ENCODE measurements at places on chromosomes 11 and 22. TPM values are rescaled to one million over a fixed set of nuclear protein-coding genes. Genes with fewer than 3 reads are reported as not detected.

OR4C13 gene
- not detected for total RNA-seq

- no peak overlapping the region for H3K27ac ChIP-seq
- no peaks in the 10 kb centered on the region for H3K27me3 ChIP-seq
- no peak for DNase-seq
- H3K4me3 ChIP-seq, result no peak overlapping the region
- no peaks in the 10 kb centered on the region for H3K4me1 ChIP-seq
Measured at GRCh38 chr11:5928271-5928670, 13.8 kb upstream of the OR56A3 start.

DNA sequence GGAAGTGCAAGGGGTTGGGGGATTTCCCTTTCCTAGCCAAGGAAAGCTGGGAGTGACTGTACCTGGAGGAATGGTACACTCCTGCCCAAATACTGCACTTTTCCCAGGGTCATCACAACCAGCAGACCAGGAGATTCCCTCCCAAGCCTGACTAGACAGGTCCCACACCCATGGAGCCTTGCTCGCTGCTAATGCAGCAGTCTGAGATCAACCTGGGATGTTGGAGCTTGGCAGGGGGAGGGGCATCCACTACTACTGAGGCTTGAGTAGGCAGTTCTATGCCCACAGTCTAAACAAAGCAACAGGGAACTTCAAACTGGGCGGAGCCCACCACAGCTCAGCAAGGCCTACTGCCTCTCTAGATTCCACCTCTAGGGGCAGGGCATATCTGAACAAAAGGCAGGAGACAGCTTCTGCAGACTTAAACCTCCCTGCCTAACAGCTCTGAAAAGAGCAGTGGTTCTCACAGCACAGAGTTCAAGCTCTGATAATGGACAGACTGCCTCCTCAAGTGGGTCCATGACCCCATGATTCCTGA lies 58.5 kb downstream of the SLC22A9 start:
- DNase-seq, result no peak
- H3K4me1 ChIP-seq, result no peaks in the 10 kb centered on the region
- H3K4me3 ChIP-seq, result no peak overlapping the region
- no peak overlapping the region for H3K27ac ChIP-seq

DNA sequence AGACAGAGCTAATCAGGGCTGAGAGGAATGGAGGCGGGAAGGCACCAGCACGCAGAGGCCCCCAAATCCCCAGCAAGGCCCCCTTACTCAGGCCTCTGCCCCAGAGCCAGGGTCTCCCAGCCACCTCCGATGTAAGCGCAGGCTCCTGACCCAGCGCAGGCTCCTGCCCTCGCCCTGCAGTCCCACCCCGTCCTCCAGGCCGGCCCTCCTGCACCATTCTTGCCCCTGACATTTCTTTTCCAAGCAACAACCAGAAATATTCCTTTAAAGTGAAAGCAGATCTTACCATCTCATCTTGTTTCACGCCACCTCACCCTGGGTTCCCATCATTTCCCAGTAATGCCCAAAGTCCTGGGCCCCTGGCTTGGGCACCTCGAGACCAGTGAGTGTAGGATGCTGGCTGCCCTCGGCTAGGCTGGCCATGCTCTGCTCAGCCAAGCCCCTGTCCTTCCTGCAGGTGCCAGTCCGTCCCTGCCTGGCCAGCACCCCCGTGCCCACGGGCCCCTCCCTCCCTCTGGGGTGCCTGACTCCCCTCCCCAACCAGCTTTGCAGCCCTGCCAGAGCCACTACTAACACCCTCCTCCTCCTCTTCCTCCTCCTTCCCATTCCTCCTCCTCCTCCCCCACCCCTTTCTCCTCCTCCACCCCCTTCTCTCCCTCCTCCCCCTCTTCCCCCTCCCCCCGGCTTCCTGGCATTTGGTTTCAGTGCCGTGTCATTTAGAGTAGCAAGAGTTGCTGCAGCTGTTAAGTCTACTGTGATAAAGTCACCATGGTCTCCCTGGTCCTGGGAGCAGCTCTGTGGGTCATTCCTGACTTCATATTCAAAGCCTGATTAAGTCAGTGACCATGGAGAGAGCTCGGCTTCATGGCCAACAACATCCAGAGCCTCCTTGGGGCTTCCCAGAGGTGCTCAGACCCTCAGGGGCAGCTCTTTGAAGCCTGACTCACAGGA lies 78.7 kb downstream of the PIWIL3 start:
- peaks cover 14% of the 10 kb centered on the region for H3K4me1 ChIP-seq
- H3K36me3 ChIP-seq, result no peaks in the 10 kb centered on the region
- no peak overlapping the region for H3K27ac ChIP-seq
- no peak overlapping the region for H3K4me3 ChIP-seq

VWCE gene
- 1.2 TPM for total RNA-seq

DNA sequence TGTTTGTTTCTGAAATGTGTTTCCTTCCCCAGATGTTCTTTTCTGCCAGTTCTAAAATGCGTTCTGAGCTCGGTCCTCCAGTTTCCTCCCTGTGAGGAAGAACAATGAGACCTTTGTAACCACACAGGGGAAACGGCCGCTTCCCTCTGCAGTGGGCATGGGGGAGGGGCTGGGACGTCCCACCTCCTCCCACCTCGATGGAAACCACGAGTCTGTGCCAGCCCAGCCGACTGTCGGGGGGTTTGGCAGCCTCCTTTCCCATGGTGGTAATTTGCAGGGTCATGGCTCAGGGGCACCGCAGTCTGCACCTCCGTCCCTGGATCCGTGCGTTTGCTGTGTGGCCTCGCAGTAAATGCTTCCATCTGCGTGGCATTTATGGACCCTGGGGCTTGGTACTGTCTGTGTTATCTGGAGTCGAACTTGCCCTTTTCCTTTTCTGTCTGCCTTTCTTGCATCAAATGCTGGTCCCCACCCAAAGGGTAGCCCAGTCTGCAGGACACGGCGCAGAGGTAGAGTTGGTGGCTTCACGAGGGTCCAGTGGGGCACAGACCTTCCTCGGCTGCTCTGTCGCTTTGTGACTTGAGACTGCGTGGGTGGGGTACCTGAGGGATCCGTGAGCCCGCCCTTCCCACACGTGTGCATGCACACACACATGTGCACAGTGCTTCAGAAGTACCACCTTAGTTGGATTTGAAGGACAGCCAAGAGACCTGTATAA lies 16.1 kb downstream of the LRP5 start:
- peaks cover 18% of the 10 kb centered on the region for H3K4me1 ChIP-seq
- no peak overlapping the region for H3K4me3 ChIP-seq
- peak overlapping the region; percentile 1 for H3K27ac ChIP-seq
- peak; percentile 78 for DNase-seq
- no peaks in the 10 kb centered on the region for H3K27me3 ChIP-seq
- H3K36me3 ChIP-seq, result no peaks in the 10 kb centered on the region

DNA sequence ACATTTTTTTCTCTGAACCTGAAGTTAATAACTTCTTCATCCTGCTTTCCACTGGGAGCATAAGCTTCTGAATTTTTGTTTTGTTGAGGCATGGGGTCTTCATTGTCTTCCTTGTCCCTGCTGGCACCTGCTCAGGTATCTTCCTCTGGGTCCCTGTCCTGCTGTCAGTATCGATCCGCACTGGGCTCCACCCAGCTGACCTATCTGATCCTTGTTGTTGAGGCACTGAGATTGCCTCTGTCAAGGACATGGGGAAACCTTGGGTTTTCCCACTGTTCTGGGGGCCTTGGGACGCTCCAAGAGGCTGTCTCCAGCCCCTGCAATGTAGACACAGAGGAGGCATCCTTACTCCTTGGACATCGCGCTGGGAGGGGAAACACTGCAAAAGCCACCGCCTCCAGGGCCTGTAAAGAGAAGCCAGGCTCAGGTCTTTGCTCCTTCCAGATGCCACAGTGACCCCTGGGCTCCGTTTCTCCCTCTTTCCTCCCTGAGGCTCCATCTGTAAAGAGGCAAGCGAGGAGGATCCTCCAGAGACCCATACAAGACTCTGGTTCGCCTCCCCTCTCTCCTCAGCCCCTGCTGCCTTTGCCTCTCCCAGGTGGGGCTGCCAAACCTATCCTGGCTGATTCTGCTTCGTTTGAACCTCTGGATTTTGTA lies 8.6 kb upstream of the RBFOX2 start:
- H3K36me3 ChIP-seq, result no peaks in the 10 kb centered on the region
- H3K4me3 ChIP-seq, result no peak overlapping the region
- H3K27me3 ChIP-seq, result no peaks in the 10 kb centered on the region
- no peak overlapping the region for H3K27ac ChIP-seq

DNA sequence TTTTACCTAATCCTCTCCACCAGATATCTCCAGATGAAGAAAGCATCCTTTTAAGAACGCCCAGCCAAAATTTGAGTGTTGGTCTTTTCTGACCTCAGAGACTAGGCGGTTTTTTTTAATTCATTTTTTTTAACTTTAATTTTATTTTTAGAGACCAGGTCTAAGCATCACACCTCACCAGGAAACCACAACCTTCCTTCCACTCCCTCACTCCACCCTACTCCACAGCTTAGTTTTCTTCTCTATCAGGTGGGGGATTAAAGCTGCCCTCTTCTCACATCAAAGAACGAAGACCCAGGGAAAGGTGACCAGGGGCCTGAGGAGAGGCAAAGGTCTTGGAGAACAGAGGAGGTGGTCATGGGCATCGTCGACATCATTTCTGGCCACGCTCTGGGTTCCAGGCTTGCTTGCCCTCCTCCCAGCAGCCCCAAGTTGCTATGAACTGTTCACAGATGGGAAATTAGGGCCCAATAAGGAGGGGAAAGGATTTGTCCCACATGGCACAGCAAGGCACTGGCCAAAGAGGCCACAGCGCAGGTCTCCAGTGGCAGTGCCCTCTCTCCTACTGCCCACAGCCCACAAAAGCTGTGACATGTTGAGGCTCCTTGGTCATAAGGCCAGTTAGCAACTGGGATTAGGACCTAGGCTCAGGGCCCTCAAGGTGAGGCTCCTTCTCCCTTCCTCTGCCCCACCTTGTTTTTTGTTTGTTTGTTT lies 1.4 kb upstream of the PEX16 start:
- peaks cover 13% of the 10 kb centered on the region for H3K36me3 ChIP-seq
- H3K27ac ChIP-seq, result no peak overlapping the region
- peaks cover 6% of the 10 kb centered on the region for H3K27me3 ChIP-seq

- H3K27me3 ChIP-seq, result peaks cover 5% of the 10 kb centered on the region
- no peak overlapping the region for H3K27ac ChIP-seq
- H3K4me1 ChIP-seq, result no peaks in the 10 kb centered on the region
Measured at GRCh38 chr22:22446517-22446916, 62.0 kb downstream of the ZNF280B start.

CRYBB2 gene
- total RNA-seq, result 0.31 TPM

- no peaks in the 10 kb centered on the region for H3K27me3 ChIP-seq
- no peak overlapping the region for H3K27ac ChIP-seq
- DNase-seq, result no peak
- H3K4me1 ChIP-seq, result peaks cover 10% of the 10 kb centered on the region
- H3K4me3 ChIP-seq, result no peak overlapping the region
Measured at GRCh38 chr11:78295991-78296930, 107.5 kb downstream of the USP35 start.

- no peaks in the 10 kb centered on the region for H3K27me3 ChIP-seq
- no peaks in the 10 kb centered on the region for H3K36me3 ChIP-seq
- H3K4me1 ChIP-seq, result no peaks in the 10 kb centered on the region
- no peak for DNase-seq
- H3K4me3 ChIP-seq, result no peak overlapping the region
Measured at GRCh38 chr11:133896028-133896427, 50.7 kb upstream of the SPATA19 start.

GRCh38 chr11:49202287-49202976 lies 6.0 kb downstream of the FOLH1 start:
- DNase-seq, result no peak
- H3K27ac ChIP-seq, result no peak overlapping the region
- H3K27me3 ChIP-seq, result no peaks in the 10 kb centered on the region
- no peaks in the 10 kb centered on the region for H3K36me3 ChIP-seq
- H3K4me3 ChIP-seq, result no peak overlapping the region
- no peaks in the 10 kb centered on the region for H3K4me1 ChIP-seq

CPSF7 gene
- 58.6 TPM for total RNA-seq

DNA sequence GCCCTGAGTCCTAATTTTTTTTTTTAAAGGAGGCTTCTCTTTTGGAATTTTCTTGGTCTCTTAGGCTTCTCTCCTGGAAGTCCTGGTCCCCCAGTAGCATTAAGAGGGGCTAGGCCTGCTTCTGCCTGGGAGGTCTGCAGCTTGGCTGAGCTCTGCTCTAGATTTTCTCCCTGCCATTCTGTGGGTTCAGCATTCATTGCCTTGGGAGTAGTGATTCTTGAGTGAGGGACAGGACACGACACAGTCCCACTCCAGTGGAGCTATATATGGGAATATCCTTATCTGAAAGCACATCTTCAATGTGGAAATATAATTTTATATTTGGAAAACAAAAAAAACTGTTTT lies 3.7 kb downstream of the IGSF22 start:
- H3K4me1 ChIP-seq, result peaks cover 10% of the 10 kb centered on the region
- DNase-seq, result no peak
- no peaks in the 10 kb centered on the region for H3K27me3 ChIP-seq
- H3K27ac ChIP-seq, result no peak overlapping the region
- no peaks in the 10 kb centered on the region for H3K36me3 ChIP-seq

DNA sequence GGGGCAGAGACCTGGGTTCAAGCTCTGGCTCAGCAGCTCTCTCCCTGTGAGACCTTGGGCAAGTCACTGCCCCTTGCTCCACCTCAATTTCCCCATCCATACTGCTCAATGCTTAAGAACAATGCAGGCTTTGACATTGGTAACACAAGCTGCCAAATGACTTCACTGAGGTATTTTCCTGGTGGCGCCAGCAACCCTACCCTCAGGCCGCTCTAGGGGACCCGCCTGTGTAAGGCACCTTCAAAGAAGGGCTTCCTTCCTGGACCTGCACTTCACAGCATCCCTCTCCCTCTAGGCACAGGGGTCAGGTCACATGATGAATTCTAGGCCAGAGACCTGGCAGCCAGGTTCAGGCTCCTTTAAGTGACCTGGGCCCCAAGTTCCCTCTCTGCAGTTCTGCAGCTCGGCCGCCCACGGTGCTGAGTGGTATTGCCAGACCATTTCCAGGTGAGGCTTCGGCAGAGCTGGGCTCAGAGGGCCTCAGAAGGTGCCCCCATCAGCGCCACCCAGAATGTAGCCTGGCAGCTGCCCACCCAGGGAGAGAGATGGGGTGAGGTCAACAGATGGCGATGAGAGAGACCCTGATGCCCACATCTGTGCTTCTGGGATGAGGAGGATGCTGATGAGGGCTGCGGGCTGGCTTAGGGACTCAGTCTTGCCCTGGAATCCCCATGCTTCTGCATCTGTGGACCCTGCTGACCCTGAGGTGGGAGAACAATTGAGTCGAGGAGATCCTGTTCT lies 4.5 kb downstream of the WNT11 start:
- peaks cover 26% of the 10 kb centered on the region for H3K4me1 ChIP-seq
- DNase-seq, result no peak
- no peak overlapping the region for H3K4me3 ChIP-seq
- no peak overlapping the region for H3K27ac ChIP-seq
- no peaks in the 10 kb centered on the region for H3K36me3 ChIP-seq

GRCh38 chr11:78453140-78453935 lies 35.7 kb upstream of the GAB2 start:
- no peak for DNase-seq
- no peak overlapping the region for H3K4me3 ChIP-seq
- H3K27ac ChIP-seq, result no peak overlapping the region

Data from lung (tissue), 17 donors.